ENCODE measurements at places on chromosomes 7 and 10.

GRCh38 chr7:2980401-2981102 is 63.1 kb downstream of the CARD11 start:
- DNase-seq = peak; percentile 21

- no peak for DNase-seq
Measured at GRCh38 chr10:19117438-19117837, 68.8 kb downstream of the MALRD1 start.

GRCh38 chr7:94231305-94231704 is 163.4 kb upstream of the COL1A2 start:
- no peak for DNase-seq

DNA sequence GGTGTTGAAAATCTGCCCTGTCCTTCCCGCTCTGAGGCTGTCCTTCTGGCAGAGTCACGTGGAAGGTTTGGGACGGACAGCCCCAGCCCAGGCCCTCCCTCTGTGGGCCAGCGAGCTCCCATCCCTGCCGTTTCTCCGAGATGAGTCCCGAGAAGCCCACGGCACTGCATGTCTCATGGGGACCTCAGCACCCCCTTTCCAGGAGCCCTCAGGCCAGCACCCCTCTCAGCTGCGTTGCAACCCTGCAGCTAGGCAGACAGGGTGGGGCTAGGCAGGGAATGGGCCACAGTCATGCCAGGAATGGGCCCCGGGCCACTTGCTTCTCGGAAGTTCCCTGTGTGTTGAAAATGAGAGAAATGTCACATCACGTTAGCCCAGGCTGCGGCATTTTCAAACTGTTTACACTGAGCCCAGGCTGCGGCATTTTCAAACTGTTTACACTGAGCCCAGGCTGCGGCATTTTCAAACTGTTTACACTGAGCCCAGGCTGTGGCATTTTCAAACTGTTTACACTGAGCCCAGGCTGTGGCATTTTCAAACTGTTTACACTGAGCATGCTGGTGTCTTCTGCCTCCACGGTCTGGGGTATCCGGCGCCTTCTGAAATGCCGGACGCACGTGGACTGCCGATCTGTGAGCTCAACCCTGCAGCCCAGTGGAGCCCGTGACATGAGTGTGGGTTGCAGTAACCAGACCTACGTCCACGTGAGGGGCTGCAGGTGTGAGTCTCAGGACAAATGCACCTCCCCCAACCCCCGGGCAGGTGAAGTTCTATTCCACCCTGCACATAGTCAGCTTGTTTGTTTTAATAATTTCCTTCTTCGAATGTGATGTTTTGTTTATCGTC is 42.6 kb downstream of the FAM20C start:
- DNase-seq = no peak

- no peak for DNase-seq
Measured at GRCh38 chr7:141339603-141340002, 211.6 kb upstream of the AGK start.

DNA sequence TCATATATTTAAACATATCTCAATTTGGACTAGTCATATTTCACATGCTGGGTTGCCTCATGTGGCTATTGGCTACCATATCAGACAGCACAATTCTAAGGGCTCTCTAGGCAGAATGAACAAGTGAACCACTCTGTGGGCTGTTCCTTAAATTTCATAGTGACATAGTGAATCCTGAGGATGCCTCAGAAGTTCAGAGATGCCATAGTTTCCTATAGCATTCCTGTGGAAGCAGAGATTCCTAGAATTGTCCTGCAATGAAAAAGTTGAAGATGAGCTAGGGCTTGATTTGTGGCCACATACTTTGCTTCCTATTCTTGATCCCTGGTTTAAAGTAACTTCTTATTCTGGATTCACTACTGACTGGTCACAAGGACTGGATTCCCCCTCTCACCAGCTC is 35.6 kb downstream of the MKX start:
- DNase-seq = no peak

DNA sequence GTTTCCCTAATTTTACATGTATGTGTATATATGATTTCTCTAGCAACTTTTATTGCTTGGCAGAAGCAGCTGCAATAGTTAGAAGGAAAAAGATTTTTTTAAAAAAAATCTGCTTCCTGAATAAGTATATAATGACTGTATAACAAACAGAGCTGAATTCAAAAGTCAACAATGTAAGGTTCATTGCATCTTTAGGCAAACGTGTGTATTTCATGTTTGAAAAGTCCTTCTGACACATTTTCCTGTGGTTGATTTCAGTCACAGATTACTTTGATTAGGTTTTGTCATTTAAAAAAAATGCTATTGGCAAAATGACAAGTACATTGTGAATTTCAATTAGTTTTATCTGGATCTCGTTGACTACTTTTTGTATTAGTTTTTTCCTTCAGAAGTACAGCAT is 231.0 kb downstream of the CSTF2T start:
- no peak for DNase-seq

GRCh38 chr10:77609781-77610272 is 27.8 kb downstream of the KCNMA1 start:
- no peak for DNase-seq

DNA sequence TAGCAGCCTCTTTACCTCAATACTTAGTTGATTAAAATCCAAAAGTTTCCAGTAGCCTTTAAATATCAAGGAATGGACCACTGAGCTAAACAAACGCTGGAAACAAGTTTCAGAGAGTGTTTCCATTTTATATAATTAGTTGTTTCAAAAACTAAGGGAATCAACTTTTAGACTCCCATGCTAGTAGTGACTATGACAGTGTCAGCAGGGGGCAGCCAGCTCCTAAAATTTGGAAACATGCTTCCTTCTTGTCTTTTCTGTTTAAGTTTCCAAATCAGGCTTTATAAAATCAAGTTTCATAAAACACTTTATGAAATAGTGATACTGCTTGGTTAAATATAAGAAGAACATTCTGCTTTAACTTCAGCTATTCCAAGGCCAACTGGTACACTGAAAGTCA is 138.2 kb upstream of the TMEM229A start:
- no peak for DNase-seq

GRCh38 chr7:94042381-94042780 is 38.2 kb upstream of the BET1 start:
- DNase-seq = no peak

- no peak for DNase-seq
Measured at GRCh38 chr7:106165337-106165736, 53.2 kb upstream of the SYPL1 start.

- DNase-seq = no peak
Measured at GRCh38 chr7:129388333-129389098, 45.7 kb upstream of the STRIP2 start.

GRCh38 chr7:49279891-49280290 is 355.5 kb downstream of the CDC14C start:
- no peak for DNase-seq

GRCh38 chr7:27137640-27138315 is 5.7 kb downstream of the HOXA5 start:
- no peak for DNase-seq

- DNase-seq = no peak
Measured at GRCh38 chr10:92891885-92892690, 43.8 kb downstream of the EXOC6 start.
